Stimulated activated CD8-positive, alpha-beta memory T cell treated with anti-CD3 and anti-CD28 coated beads, Interleukin-7, amount 100 ng/mL, for 1 hour (primary cell): ENCODE measurements at places on chromosomes 5 and 9.

DNA sequence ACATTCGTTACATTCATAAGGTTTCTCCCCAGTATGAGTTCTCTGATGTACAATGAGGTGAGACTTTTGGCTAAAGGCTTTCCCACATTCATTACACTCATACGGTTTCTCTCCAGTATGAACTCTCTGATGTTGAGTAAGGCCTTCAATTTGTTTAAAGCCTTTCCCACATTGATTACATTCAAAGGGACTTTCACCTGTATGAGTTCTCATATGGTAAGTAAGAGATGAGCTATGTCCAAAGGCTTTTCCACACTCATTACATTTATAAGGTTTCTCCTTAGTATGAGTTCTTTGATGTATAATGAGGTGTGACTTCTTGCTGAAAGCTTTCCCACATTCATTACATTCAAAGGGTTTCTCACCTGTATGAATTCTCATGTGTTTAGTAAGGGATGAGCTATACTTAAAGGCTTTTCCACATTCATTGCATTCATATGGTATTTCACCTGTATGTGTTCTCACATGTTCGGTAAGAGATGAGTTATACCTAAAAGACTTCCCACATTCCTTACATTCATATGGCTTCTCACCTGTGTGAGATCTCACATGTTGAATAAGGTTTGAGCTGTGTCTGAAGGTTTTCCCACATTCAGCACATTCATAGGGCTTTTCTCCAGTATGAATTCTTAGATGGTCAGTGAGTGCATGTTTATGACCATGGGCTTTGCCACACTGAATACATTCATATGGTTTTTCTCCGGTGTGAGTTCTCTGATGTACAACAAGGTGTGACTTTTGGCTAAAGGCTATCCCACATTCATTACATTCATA is 13.5 kb downstream of the ZFP37 start:
- DNase-seq, result no peak

- DNase-seq, result no peak
Observed at GRCh38 chr9:98502976-98503325, 205.8 kb downstream of the GABBR2 start.

- DNase-seq, result no peak
Observed at GRCh38 chr5:17180330-17180843, 37.0 kb upstream of the BASP1 start.

DNA sequence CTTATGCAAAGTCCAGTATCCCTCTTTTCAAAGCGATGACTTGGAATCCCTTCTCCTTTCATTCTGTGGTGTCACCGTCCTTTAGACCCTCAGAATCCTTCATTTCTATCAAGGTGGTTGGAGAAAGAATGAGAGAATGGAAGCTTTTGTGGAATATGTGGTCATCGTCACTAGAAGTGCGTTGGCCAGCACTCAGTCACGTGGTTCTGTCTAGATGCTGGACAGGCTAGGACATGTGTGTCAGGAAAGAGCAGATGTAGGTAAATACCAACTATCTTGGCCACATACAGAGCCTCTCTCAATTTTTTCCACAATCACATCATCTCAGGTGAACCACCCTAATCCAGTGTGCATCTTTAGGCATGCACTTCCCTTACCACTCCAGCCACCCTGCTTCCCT is 206.0 kb downstream of the ARRDC3 start:
- DNase-seq, result no peak

DNA sequence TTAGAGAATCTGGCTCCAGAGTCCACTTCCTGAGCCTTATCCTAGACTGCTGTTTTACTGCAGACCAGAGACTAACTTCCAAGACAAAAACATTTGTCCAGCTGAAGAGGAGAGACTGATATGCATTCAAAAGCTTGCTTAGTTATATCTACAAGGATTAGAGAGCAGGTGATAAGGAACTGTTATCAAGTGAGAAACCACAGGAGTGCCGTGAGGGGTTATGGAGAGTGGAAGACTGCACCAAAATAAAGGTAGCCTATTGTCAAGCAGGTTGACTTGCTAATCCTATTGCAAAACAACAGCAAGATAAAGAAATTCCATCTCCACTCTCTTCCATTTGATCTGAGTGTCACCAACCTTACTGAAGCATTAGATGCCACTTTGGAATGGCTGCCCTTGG is 139.1 kb downstream of the SCAMP1 start:
- DNase-seq, result no peak

GRCh38 chr5:108747111-108747773 is 455 bp upstream of the FER start:
- no peak for DNase-seq

DNA sequence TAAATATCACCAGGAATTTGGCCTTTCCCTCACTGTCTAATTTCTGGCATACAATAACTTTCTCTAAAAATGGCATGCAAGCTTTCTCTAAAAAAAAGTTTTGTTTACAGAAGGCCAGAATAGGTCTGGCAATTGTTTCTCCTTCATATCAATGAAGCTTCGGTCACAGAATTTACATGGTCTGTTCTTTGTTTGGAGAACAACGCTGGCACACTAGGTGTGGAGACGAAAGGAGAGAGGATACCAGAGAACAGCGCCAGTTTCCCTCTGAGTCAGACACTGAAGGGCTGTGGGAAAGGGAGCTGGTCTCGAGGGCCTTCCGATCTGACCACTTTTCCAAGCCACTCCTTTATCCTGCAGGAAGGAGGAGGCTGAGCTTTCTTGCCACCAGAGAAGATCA is 60.1 kb upstream of the ITGA1 start:
- DNase-seq, result no peak
